Stomach (tissue), 19 donors: ENCODE measurements at places on chromosomes 1 and 21. TPM values are rescaled to one million over a fixed set of nuclear protein-coding genes. Genes with fewer than 3 reads are reported as not detected.

DNA sequence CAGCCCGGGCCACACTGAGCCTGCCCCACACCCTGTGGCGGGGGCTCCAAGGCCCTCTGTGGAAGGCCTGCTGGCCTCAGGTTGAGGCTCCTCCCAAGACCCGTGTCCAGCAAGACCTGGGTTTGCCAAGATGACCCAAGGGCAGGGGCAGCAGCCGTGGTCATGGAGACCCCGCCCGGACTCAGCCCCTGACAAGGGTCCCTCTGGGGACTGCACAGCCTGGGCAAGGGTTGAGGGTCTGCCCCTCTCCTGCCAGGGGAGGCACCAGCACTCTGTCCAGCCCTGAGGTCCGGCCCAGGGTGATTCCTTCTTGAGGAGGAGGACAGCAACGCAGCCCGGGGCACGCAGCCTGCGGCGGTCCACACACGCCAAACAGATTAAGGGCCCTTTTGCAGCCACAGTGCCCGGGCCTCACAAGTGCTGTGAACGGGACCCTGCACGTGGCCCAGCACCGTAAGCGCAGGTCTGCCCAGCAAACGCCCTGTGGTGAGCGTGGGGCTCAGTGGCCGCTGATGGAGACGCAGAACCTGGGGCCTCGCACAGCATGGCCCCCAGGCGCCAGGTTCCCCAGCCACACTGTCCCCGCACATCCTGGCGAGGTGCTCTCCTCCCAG lies 3.4 kb downstream of the SPATC1L start:
- DNase-seq: no peak

GRCh38 chr1:19488136-19488535 lies 2.8 kb upstream of the CAPZB start:
- no peak for DNase-seq

Gene APCS
- not detected for total RNA-seq

DNA sequence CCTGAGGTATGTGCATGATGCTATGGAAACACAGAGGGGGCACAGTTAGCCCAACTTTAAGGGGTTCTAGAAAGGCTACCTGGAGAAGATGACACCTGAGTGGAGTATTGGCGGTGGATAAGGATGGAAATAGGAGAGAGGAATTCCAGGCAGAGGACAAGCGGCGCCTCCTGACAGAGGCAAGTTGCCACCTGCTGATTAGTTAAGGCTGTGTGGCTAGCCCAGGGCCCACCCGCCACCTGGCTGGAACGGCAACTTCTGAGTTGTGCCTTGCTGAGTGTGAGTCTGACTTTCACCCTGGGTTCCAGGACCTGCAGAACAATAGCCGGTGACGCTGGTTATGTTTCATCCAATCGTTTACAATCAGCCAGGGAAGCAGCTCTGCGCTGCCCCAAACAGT lies 126.9 kb upstream of the LMO4 start:
- DNase-seq: no peak

DNA sequence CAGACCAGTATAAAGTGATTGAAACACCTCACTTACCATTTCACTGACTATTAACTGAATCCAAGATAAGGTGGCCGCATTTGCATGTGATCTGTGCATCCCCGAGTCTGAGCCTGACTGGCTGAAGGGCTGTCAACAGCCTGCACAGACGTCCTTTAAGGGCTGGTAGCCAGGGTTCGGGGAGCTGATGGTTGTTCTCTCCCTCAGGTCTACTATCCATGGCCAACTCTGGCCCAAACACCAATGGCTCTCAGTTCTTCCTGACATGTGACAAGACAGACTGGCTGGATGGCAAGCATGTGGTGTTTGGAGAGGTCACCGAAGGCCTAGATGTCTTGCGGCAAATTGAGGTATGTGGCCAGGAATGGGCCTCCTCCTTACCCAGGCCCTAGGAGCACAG lies 14.0 kb downstream of the PPIE start:
- no peak for DNase-seq

- DNase-seq: no peak
These were observed 28.7 kb downstream of the NPHS2 start for GRCh38 chr1:179547021-179547535.

- no peak for DNase-seq
These were observed 27.1 kb downstream of the STK40 start for GRCh38 chr1:36358514-36359084.

DNA sequence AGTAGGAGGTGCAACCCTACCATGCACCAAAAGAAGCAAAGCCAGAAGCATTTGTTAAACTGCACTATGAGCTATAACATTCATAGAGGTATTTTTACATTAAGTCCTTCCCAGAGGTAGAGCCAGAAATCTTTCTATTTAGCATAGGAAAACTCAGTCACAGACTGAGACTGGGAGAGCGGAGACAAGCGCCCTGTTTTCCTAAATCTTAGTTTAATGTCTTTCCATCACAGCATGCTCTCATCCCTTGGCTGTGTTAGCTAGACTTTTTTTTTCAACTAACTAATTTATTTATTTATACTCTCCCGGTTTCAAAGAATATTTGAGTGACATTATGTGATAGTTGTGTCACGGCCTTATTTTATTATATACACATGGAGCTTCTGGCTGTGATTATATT lies 304.1 kb downstream of the LMX1A start:
- no peak for DNase-seq

- DNase-seq: no peak
These were observed 126.5 kb upstream of the TNFSF4 start for GRCh38 chr1:173333581-173333980.

GRCh38 chr1:24477309-24477708 lies 25.3 kb upstream of the RCAN3 start:
- DNase-seq: no peak

GRCh38 chr1:69320757-69321211 lies 246.9 kb upstream of the LRRC7 start:
- DNase-seq: no peak

GRCh38 chr1:229643996-229644745 lies 18.1 kb downstream of the URB2 start:
- no peak for DNase-seq

GRCh38 chr1:107870696-107871095 lies 94.3 kb downstream of the VAV3 start:
- peak; percentile 33 for DNase-seq
